ENCODE measurements at places on chromosomes 6 and 20.

DNA sequence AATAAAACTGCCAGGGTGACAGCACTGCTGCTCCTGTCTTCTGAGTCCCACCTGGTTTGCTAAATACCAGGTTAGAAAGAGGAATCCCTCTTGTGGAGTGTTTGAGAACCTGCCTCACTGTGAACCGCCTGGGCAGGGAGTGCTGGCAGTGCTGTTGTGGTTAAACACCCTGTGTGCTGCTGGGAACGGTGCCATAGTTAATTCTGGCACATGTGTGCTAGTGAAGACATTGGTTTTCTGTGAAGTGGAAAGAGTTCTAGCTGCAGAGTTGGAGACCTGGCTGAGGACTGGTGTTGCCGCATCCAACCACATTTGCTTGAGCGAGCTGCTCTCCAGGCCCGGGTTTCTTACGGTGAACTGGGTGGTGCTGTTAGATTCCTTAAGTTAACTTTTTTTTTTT lies 72.7 kb downstream of the IGF2R start:
- no peak for DNase-seq

GRCh38 chr6:53202052-53202451 lies 53.4 kb upstream of the GCM1 start:
- DNase-seq = no peak

DNA sequence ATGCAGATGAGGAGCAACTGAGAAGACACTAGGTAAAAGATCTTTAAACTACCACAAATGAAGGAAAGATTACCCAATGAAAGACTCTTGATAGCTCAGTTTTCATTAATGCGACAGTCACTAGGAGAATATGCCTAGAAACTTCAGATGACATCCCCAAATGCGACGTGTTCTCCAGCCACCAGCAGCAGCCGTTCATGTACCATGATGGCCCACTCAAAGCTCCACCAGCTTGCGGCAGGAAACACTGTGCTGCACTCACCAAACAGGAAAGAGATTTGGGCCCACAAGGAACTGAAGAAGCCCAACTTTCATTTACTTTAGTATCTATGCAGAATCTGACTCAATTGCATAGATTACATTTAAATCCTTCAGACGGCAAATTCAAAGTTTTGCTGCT lies 7.5 kb downstream of the DIDO1 start:
- DNase-seq = peak; percentile 62

DNA sequence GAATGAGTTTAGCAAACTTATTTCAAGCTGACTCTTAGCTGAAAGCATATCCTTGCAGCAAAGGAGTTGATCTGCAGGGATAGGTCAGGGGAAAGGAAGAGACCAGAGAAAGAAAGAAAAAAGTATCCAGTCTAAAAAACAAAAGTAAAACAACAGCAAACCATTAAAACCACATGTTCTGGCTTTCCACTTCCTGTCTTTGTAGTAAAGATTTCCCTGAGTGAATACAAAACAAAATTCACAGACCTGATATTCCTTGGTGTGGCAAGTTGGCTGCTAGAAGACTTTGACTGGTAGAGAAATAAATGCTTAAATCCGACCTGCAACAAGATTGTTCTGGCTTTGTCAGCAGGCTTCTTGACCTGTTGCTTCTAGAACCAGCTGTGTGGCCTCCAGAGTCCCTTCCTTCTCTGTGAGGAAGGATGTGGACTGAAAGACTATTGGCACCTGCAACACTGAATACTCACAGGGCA lies 23.4 kb upstream of the MCM3 start:
- peak; percentile 25 for DNase-seq

DNA sequence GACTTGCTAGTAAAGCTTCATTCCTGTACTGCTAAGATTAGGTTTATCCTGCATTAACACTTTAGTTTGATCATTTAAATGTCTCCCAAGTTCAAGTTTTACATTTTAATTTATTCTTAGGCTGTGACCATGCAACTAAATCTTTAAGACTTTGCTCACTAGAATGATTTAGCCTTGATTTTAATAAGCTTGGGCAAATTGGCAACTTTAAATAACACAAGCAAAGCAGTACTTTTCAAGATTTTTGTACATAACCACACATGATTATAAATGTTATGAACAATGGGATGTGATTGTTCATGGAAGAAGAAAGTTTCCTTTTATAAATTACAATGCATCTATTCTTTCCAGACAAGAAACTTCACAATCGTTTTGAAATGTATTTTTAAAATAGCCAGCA lies 948.0 kb upstream of the EPHA7 start:
- no peak for DNase-seq

GRCh38 chr6:138647006-138647405 lies 126.6 kb upstream of the CCDC28A start:
- no peak for DNase-seq

- DNase-seq = no peak
Measured at GRCh38 chr6:107656883-107657282, 167.0 kb downstream of the SOBP start.

DNA sequence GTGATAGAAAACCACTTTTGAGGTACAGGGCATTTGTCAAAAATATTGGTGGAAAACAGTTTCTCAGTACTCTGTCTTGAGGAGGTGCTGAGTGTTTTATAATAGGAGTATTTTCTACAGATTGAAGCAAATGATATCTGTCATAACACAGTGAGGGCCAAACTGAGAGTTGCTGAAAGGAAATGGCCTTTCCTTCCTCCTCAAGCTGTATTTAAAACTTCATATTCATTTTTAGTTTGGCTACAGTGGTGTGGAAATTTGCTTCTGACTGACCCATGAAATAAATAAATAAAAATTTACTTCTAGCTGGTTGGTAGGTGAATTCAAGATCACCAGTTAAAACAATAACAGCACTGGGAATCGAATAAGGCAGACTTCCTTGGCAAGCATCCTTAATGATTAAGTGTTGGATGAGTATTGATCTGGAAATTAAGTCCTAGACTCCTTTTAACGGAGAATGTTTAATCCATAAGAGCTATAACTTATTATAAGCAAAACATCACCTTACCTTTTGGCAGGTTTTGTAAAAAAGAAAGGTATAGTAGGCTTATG lies 828.6 kb upstream of the CITED2 start:
- DNase-seq = no peak

- no peak for DNase-seq
Measured at GRCh38 chr6:70140496-70140895, 162.4 kb downstream of the COL9A1 start.

DNA sequence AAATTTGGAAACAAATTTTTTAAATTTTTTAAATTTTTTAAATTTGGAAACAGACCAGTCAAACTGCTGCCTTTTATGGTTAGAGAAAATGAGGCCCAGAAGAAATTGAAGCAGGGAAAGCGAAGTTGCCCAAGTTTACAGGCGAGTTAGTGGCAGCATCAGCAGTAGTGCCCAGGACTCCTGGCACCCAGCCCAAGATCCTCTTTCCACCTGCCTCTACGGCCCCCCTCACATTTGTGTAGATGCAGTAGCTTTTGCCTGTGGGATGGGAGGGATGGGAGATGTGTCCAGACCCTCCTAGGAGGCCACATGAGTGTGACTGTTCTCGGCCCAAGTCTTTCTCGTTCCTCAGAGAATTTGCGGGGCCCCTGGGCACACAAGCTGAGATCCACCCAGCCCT lies 49.8 kb downstream of the HNF4A start:
- DNase-seq = no peak

DNA sequence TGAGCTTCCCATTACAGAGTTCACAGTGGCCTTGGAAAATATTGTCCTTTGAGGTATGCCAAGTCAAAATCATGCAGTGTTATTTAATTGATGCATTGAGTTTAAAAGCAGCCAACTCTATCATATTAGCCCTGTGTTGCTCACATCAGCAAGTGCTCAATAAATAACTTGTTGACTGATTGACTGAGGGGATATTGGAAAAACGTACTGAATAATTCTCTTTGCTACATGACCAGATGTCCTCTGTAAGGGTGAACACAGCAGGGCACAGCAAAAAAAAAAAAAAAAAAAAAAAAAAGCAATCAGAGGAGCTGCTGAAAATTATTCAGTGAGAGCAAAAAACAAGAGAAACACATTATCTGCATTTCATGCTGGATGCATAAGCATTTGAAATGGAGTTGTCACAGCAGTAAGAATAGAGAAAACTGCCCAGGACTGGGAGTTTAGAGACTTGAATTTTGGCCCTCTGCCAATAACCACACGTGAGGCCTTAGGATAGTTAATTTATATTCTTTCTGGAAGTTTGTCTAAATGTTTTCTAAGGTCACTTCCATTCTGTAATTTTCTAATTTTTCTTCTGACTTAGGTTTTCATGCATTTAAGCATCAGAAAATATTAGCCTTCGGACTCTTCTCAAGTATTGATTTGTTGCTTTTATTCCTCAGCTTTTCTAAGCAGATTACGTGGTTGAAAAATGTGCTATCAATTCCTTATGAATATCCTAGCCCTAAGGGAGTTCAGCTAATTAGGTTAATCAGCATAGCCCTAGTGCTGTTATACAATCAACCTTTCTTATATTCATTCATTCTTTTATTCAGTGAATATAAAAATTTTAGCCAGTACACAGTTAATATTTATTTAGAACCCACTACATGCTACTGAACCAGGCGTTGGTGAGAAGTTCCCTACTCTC lies 246.8 kb upstream of the STXBP5 start:
- DNase-seq = no peak

DNA sequence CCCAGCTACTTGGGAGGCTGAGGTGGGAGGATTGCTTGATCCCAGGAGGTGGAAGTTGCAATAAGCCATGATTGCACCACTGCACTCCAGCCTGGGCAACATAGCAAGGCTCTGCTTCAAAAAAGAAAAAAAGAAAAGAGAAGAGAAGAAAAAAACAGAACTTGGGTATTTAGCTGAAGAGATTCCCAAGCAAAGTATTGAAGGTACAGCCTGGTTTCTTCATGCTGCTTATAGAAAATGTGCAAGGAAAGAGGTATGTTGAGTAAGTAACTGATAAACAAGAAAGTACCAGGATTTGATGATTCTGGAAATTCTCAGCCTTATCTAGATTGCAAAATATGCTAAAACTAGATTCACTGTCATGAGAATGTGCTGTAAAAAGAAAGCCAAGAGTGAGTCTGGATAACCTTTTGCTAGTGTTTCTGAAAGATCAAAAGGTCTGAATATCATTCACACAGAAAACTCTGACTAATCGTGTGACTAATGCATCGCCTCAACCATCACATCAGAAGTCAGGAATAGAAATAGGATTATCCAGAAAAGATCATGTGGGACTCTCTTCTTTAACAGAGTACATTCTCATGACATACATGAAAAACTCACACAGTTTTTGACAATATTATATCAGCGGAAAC lies 32.4 kb upstream of the NOP56 start:
- no peak for DNase-seq

DNA sequence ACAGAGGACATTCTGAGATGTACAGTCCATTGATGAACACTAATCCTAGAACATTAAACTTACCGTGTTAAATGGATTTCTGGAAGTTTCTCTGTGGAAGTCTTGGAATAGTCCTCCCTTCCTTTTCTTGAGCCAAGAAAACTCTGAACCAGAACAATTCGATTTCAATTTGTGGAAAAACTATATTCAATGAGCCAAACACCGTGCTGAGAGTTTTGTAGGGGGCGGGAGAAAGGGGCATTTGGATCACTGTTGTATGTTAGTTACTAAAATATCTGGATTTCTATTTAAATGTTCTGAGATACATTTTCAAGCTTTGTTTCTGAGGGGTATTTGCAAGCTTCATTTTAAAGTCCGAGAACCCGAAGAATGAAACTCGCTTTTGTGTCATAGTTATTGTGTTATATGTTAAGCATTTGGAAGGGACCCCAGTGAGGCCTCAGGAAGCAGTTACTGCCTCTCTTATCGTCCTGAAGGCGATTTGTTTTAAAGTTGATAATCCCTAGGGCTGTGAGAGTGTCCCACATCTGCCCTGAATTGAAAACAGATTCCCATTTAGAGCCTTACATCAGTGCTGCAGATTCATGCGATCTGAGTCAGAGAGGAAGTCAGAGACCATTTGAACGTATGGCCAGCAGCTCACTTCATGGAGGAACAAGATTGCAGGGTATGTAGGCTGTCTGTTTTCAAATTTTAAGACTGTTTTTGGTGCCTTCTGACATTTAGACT lies 70.8 kb upstream of the SASH1 start:
- no peak for DNase-seq

DNA sequence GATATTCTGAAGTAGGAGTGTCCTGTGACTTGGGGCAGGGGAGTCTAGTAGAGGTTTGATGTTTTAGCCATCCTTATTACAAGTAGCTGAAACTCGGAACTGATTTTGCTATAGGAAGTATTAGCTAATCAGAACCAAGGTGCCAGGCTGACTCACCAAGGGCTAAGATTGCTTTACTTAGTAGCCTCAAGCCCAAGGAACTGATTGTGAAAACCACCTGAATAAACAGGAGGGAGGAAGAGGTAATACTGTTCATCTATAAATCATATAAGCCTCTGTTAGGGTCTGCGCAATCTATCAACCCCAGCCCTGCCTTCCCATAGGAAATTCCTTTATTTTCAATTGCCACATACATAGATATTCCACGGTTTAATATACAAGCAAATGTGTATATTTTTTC lies 54.4 kb downstream of the GNAS start:
- DNase-seq = no peak

DNA sequence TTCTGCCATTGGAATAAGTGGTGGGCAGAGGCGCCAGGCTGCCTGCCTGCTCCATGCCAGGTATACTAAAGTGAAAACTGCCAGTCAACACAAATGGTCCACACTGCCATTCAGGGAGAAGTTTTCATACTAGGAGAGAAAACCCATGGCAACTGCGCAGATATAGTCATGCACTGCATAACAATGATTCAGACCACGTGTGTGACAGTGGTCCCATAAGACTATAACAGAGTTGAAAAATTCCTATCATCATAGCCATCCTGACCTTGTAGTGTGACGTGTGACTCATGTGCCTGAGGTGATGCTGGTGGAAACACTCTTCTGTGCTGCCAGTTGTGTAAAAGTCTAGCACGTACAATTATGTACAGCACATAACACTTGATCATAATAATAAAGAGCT lies 25.1 kb downstream of the ZC3H12D start:
- no peak for DNase-seq

- no peak for DNase-seq
Measured at GRCh38 chr6:87378947-87379346, 28.8 kb upstream of the CFAP206 start.

GRCh38 chr6:4670290-4670689 lies 105.9 kb upstream of the CDYL start:
- no peak for DNase-seq

- no peak for DNase-seq
Measured at GRCh38 chr6:44294832-44295791, 18.0 kb downstream of the AARS2 start.

- no peak for DNase-seq
Measured at GRCh38 chr6:1856381-1856780, 246.7 kb downstream of the FOXC1 start.

DNA sequence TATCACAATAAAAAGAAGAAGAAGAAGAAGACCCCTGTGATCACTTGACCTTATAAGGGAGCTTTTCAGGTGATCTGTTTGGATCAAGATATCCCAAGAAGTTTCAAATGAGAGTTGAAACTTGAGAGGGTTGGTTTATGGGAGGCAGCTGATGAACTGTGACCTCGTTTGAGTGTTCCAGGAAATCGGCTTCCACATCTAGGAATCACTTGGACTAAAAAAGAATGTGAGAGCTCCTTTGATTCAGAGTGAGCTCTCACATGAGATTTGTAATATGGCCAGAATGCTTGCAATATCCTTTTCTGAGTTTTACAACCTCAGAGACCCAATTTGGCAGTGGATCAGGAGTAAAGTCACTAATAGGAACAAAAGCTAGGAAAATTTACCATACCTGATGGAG lies 228.1 kb downstream of the ATXN1 start:
- DNase-seq = no peak
